NCI-H446 treated with DMSO at 0.1 percent for 48 hours (cell line): ENCODE measurements at places on chromosomes 16 and 17.

GRCh38 chr16:89996178-89996489, 23.1 kb downstream of the DBNDD1 start:
- no peak for DNase-seq

DNA sequence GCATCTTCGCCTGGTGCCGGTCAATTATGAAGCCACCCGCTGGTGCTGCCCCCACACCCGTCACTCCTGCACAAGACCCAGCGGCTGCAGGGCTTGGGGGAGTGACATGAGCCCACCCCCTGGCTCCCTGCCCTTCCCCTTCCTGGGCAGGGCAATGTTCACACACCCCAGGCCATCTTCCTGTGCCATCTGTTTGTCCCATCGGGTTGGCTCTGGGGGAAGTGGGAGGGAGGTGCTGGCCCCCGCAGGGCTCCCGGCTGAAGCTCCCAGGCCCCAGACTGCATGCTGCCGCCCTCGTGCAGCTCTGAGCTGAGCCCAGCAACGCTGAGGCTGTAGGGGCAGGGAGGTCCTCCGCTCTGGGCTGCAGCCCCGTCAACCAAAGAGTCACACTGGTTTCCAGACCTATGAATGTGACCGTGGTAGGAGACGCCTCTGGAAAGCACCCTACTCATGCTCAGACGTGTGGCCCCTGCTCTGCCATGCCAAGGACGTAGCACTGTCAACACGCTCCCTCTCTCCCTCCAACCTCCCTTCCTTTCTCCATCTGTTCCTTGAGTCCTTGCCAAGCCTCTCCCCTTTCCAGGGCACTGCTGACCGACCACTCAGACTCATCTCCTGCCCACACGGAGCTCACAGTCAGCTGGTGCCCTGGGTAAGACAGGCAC, 140.4 kb downstream of the ENGASE start:
- DNase-seq = peak; percentile 63

GRCh38 chr17:64306850-64307463, 43.9 kb upstream of the TEX2 start:
- peak; percentile 35 for DNase-seq

- no peak for DNase-seq
Observed at GRCh38 chr16:8717469-8717868, 43.1 kb downstream of the ABAT start.

- DNase-seq = no peak
Observed at GRCh38 chr16:14527411-14528044, 102.5 kb downstream of the PARN start.

- no peak for DNase-seq
Observed at GRCh38 chr16:11909653-11910545, 5.9 kb downstream of the GSPT1 start.

DNA sequence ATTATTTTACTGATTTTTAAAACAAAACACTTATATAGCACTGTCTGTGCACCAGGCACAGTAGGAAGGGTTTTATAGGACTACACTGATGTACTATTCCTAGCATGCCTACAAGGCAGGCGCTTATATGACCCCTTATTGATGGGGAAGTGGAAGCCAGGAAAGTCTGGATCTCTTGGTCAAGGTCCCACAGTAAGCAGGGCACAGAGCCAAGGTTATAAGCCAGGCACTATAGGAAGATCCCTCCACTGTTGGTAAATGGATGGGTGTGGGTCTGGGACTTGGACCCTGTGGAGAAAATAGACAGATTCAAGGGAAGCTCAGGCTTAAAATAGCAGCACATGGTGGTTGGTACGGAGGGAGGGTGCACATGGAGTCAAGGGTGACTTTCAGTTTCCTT, 59.1 kb upstream of the PLCG2 start:
- DNase-seq = no peak

DNA sequence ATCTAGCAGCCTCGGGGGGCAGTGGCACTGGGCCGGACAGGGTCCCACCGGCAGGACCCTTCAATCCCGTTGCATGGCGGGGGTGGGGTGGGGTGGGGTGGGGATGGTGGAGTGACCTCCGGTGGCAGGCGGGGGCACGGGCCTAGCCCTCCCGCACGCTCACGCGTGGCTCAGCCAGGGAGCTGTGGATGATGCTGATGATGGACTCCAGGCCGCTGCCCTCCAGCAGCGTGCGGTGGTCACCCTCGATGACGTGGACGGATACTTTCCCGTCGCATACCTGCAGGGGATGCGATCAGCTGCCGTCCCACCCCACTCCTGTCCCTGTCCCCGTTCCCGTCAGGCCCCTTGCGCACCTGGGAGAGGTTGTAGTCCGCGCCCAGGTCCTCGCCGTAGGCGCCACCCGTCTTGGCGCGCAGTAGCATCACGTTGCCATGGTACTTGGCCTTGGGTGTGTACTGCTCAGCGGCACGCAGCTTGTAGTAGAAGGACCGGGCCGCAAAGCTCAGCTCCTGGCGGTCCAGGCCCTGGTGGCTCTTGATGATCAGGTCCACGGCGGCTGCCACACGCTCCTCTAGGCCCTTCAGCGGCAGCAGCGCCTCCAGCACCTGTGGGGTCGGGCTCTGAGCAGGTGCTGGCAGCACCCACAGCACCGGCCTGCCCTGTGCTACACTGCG, 13.5 kb upstream of the DUS1L start:
- no peak for DNase-seq

GRCh38 chr17:73003487-73003886, 89.0 kb downstream of the SLC39A11 start:
- no peak for DNase-seq

- no peak for DNase-seq
Observed at GRCh38 chr16:72942021-72942420, 105.9 kb downstream of the ZFHX3 start.

GRCh38 chr16:80060470-80060869, 459.9 kb upstream of the MAF start:
- no peak for DNase-seq

- DNase-seq = no peak
Observed at GRCh38 chr17:6444571-6445335, 498 bp downstream of the PIMREG start.

GRCh38 chr16:50622029-50622428, 59.1 kb downstream of the SNX20 start:
- no peak for DNase-seq

- DNase-seq = no peak
Observed at GRCh38 chr17:66949501-66949900, 15.0 kb upstream of the CACNG4 start.

DNA sequence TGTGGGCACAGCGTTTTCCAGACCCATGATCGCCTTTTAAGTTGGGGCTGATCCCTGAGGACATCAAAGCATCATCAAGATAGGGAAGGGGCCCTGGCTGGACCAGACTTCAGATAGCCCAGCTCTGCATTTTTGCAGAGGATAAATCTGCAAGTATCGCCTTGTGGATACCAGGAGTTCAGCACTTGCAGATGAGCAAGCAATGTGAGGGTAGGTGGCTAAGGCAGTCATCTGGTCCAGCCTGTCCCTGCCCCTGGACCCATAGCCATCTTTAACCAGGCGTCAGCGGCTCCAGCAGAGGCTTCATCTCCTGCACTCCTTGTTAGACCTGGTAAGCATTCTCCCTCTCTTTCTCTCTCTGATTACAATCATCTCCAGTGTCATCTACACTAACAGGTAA, 9.0 kb upstream of the MRPS23 start:
- no peak for DNase-seq

- no peak for DNase-seq
Observed at GRCh38 chr16:17828012-17828411, 357.3 kb upstream of the XYLT1 start.

GRCh38 chr16:56198006-56198754, 6.9 kb downstream of the GNAO1 start:
- no peak for DNase-seq

DNA sequence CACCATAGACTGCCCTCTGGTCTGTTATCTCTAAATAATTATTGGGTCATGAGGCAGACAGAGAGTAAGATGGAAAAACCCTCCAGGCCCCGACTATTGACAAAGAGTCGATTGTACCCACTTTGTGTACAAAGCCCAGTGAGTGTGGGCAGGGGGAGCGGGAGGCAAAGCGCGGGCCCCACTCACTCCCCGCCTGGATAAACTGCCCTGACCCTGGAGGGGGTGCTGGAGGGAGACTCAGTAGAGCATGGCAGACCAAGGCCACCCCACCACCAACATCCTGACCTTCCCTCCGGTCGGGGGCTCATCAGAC, 11.2 kb upstream of the CPSF4L start:
- DNase-seq = no peak

- DNase-seq = no peak
Observed at GRCh38 chr16:52705122-52705521, 158.2 kb upstream of the TOX3 start.

DNA sequence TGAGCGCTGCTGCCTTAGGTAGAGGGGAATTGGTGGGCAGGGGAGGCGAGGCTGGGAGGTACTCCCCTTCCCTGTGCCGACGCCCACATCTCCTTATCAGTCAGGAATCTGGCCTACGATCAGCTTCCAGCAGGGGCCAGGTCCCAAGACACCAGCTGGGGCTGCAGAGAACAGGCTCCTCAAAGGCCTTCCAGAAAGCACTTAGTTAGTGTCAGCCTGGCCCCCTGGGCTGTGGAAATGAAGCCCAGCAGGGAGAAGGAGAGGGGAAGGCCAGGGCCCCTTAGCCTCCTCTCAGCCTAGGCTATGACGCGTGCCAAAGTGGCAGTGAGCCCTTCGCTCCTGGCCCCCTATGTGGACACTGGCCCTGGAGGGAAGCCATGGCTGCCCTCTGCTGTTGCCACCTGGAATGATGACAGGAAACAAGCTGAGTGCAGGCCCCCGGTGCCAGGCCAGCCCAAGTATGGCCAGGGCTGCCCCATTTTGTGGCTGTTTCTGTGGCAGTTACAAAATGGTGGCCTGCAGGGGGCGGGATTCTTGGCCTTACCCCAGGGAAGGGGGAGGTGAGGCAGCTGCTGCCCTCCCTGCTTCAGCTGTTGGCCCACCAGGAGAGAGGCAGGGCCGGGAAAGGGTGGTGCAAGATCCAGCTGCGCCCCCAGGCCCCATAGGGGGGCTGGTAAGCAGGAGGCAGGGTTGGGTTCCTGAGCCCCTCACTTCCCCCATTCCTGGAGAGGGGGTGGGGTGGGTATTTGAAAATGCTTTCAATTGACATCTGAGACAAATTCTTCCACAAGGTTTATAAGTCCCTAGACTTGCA, 11.3 kb downstream of the TBX4 start:
- DNase-seq = no peak

- DNase-seq = peak; percentile 66
Observed at GRCh38 chr17:5526821-5527598, 40.6 kb downstream of the MIS12 start.

GRCh38 chr17:79950306-79950705, 85.4 kb downstream of the TBC1D16 start:
- no peak for DNase-seq

GRCh38 chr16:56409195-56409594, 16.1 kb downstream of the AMFR start:
- DNase-seq = no peak

DNA sequence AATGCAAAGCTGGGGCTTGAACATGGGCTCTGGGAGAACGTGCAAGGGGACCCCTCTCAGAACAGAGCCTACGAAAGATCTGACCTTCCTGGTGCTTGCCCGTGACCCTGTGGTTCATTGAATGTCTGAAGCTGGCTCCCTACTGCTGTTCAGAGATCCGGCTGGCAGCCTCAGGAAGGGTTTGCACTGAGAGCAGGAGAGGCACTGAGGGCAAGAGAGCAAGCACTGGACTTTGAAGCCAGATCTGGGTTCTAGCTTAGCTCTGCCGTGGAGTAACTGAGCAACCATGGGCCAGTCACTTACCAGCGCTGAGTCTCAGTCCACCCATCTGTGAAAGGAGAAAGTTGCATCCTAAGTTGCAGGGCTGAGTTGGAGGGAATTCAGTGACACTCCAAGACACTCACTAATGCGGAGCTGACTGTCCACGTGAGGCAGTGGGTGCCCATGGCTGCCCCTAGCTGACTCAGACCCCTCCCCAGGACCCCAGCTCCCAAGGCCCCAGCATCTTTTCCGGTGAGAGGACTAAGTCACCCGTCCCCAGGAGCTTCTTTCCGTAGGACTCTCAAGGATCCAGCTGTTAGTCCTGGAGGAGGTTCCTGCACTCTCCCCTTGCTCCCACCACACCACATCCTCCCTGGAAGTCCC, 41.3 kb downstream of the BEAN1 start:
- DNase-seq = no peak

DNA sequence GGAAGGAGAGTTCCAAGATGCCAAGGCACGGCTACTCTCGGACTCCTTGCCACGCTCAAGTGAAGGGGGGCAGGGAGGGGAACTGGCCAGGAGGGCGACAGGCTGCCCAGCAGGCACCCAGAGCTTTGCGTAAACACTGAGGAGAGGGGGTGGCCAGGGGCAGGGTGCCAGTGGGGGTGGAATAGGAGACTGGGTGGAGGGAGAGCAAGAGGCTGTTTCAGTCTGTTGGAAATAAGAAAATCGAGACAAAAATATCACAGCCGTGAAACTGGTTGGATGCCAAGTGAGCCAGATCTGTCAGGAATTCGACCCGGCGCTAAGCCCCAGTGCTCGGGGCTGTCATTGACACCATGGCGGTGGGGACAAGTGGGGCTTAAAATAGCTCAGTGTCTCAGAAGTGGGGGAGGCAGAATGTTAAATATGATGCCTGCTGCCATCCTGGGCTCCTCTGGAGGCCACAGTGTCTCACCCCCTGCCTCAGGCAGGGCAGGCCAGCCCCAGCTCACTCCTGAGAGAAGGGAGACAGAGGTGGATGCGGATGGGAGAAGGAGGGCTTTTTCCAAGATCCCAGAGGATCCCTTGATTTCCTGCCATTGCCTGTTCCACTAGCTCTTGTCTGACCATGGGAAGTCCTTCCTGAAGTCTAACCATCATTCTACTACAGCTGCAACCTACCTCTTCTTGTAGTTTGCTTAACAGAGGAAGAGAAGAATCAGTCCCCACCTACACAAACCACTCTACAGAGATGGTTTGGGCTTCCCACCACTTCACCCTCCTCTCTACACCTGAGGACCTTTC, 9.5 kb downstream of the PNMT start:
- no peak for DNase-seq

DNA sequence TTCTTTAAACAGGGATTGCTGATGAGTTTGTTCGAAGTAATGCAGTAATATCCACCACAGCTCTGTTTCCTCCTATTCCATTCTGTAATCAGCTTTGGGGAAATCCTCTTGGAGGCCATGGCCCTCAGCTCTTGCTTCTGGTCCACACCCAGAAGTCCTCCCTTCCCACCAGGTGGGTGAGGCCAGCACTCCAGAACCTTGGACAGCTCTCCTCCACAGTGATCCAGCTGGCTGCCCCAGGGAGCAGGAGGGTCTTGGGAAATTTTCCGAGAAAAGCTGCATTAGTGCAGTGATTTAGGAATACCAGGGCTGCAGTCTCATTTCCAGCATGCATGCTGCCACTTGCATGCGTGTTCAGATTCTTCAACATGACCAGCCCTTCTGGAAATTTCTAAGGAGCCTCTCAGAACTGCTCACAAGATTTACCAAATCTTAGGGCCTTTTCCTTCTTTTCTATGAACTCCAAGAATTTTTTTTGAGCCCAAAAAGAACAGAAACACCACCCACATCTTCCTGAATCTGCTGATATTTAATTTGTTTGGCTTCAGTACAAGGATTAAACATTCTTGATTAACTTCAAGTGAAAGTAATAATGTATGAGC, 4.2 kb downstream of the SMPD3 start:
- no peak for DNase-seq
